ENCODE measurements at places on chromosomes 6 and 20.

DNA sequence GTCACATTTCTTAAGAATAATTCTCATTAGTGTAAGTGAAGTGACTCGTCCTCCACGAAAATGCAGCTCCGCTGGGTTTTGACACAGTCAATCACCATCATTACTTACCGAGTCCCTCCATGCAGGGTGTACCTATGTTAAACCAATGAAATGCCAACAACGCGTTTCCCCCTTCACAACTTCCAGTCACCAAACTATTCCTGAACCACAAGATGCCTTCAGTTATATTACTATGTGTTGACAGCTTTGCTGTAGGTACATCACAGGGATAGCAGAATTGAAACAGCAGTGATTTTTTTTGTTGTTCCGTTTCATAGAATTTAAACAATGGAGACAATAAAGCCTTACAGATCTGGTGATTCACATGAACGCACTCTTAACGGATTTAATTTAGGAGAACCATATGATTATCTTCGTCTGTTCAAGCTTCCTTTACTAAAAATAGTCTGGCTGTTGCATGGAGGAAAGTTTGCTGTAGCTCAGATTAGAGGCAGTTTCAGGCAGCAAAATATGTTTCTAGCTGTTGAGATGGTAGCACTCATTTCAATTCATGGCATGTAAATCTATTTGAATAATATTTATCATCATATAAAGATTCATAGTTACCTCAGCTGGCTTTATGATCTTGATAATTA lies 652.8 kb downstream of the PRKN start:
- no peak for DNase-seq

- DNase-seq: no peak
Observed at GRCh38 chr6:164690241-164690640, 619.2 kb downstream of the C6orf118 start.

DNA sequence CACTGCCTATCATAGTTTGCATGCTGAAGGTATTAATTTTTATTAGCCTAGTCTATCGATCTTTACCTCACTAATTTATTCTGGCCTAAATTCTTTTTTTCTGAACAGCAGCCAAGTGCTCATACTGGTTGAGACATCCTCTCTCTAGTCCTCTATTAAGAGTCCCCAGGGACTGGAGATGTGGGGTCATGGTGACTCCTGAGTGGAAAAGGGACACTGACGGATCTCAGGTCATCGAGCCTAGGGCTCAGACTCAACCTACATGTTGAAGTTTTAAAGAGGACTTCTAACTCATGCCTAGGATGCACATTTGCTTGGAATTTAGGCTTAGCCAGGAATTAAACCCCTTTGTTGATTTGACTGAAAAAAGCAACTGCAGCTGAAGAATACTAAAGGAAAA lies 378.1 kb downstream of the BTBD9 start:
- DNase-seq: no peak

DNA sequence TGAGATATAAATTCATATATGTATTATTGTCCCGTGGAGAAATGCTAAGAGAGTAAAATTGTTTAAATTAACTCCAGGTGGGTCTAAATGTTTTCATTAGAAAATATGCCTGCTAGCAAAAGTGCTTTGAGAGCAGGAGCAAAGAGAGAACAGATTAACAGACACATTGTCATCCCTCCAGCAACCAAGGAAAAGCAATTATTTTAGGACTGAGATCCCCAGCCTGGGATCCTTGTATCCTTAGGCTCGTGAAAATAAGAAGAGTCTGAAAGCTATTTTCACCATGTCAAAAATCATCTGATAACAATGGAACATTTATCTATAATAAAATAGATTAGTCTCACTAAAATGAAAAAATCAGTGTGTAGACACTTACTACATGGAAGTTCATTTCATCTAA lies 11.5 kb upstream of the MRS2 start:
- no peak for DNase-seq

GRCh38 chr6:99933129-99933528 lies 60.9 kb downstream of the MCHR2 start:
- no peak for DNase-seq

DNA sequence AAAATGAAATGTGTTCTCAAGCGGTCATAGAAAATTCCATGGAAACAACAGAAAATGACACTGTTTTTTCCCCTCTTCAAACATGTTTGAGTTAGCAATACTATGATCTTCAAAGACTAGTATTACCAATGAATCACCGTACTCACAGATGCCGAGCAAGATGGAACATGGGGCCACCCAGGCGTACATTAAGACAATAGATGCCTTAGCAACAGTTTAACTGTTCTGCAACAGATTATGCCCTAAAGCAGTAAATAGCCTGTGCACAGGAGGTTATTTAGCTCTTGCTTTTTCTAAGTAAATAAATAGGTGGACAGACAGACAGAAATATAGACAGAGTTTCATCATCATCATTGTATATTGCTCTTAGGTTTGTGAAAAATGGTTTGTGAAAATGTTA lies 284.0 kb upstream of the DEFB112 start:
- no peak for DNase-seq

DNA sequence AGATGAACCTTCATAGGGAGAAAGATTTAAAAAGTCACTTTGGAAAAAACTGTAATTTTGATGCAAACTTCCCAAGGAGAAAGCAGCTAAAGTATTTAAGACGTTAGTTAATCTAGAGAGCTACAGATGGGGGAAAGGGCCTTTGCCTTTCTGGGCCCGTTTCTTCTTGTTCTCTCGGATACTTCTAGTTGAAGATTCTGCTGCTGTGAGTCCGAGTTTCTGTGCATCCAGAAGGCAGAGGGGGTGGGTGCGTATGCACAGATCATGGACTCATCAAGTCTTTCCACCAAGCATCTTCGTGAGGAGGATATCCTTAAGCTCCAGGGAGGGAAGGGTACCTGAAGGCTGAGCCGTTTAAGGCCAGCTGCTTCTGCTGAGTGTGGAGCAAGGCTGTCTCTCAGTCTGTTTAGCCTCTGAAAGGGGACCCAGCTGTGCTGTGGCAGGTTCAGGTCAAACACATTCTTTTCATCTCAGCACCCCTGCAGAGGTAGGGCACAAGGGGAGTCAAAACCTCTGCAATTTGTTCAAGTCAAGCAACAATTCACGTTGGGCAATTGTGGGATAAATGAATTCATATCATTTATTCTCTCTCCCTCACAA lies 4.3 kb downstream of the LAMP5 start:
- no peak for DNase-seq

GRCh38 chr20:11067359-11067758 lies 393.6 kb upstream of the JAG1 start:
- no peak for DNase-seq

- DNase-seq: peak; percentile 94
Observed at GRCh38 chr6:11785415-11785773, 6.8 kb upstream of the ADTRP start.

DNA sequence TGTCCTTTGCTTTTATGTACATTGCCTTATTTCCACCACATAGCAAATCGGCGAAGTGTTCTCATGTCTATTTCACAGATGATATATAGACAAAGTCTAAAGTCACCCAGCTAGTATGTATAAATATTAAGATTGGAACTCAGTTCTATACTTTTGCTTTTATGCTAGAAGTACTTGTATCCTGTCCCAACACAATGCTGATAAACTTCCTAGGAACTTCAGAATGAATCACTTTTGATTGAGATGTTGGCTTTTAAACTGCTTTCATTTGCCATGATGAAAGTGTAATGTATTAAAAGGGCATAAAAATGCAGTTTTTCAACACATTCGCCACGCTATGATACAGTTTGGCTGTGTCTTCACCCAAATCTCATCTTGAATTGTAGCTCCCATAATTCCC lies 50.8 kb downstream of the GCLC start:
- no peak for DNase-seq

DNA sequence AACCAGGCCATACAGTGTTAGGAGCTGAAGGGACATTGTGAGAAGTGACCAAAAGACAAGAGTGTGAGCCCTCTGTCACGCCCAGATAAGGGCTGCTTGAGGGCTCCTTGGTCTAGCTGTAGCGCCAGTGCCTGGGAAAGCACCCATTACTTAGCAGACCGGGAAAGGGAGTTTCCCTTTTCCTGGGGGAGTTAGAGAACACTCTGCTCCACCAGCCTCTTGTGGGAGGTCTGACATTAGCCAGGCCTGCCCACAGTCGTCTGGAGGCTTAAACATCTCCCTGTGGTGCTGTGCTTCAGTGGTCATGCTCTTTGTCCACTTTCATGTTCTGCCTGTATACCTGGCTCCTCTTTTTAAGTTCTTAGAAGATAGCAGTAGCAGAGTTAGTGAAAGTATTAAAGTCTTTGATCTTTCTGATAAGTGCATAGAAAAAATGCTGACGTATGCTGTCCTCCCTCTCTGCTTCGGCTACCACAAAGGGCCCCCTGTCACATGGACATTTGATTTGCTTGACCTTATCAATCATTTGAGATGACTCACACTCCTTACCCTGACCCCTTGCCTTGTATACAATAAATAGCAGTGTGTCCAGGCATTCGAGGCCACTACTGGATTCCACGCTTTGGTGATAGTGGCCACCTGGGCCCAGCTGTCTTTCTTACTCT lies 201.5 kb upstream of the ECI2 start:
- DNase-seq: no peak

GRCh38 chr6:42359021-42359420 lies 92.7 kb downstream of the TRERF1 start:
- DNase-seq: no peak

- DNase-seq: no peak
Observed at GRCh38 chr6:110664933-110665332, 150.3 kb downstream of the CDK19 start.

GRCh38 chr20:48283470-48284110 lies 498.3 kb upstream of the SULF2 start:
- DNase-seq: no peak

DNA sequence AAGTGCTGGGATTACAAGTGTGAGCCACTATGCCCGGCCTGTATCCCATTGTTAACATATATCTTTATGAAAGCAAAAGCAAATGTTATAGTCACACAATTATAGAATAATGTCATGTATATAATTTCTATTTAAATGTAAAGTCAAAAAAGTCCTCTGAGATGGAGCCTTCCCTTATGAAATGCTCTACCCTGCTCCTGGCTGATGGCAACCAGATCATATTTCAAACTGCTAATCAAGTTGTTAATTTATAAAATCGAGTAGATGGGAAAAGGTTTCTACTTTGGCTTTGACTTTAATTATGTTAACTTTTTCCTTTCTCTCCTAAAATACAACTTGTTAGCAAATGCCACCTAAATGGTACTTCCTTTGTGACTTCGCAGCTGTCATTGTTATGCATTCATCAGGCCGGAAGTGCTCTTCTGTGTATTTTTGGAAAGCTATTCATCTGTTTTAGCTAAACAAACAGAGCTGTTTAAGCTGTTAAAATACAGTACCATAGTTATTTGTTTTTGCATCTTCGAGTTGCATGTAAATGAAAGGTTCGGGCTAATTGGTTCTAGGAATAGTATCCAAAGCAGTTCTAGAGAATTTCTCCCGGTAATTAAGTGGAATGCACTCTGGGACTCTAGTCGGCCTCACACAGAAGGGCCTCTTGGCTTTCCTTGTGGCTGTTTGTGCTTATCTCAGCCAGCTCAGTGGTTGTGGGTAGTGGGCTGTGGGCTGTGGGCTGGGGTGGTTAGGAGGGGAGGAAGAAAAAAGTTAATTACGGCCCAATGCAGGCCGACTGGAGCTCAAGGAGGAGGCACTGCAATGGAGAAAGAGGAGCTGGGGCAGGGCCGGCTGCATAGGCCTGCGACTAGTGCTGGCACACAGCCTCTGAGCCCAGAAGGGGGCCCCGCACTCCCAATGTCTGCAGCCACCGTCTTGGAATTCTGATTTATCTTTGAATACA lies 34.8 kb downstream of the SLC35D3 start:
- DNase-seq: no peak

DNA sequence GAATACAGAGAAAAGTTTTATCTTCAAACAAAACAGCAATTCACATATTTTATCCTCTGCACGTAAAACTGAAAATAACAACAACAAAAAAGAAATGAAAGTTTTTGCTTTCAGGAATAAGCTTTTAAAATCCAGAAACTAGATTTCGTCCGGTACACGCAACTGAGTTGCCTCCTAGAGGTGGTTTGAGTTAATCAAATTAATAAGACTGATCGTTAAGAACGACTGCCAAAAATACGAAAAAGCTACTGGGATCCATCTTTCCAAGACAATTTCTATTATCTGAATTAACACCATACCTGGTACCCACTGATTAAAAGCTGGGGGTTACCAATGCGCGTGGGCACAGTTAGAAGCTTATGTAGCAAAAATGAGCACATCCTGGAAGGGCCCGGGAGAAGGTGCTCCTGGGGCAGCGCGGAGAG lies 669 bp downstream of the PDCD2 start:
- no peak for DNase-seq

GRCh38 chr6:75602246-75603105 lies 796 bp downstream of the SENP6 start:
- peak; percentile 69 for DNase-seq

DNA sequence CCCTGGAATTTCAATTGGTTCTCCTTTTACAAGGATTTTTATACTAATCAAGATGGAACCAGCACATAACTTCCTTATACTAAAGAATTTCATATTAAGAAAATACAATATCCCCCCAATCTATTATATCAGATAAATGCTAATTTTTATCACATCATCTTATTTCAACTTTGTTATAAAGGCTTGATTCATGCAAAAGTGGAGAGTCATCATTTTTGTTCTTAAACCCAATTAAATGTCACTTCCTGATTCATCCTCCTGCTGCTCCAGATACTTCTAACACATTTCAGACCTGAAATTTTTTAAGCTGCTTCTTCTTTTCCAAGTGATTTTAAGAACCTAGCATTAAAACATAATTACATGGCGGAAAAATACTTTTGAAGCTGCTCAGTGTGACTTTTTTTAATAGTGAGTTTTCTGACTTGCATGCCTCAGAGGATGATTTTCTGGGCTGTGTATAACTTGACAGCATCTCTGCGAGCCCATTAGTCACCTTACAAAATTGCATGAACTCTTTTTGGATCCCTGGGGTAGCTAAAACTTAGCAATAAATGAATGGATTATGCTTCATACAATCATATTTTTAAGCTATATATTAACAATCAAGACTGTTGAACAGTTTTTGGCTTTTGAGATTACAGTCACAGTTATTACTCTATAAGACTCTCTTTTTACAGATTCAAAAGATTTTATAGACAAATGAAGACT lies 134.1 kb downstream of the ELOVL4 start:
- no peak for DNase-seq

GRCh38 chr20:54002741-54003140 lies 67.7 kb downstream of the BCAS1 start:
- no peak for DNase-seq

- no peak for DNase-seq
Observed at GRCh38 chr20:41476013-41476441, 109.4 kb upstream of the EMILIN3 start.

GRCh38 chr6:70131528-70131927 lies 171.4 kb downstream of the COL9A1 start:
- DNase-seq: no peak

- DNase-seq: no peak
Observed at GRCh38 chr6:41406728-41407489, 71.5 kb downstream of the NCR2 start.

- no peak for DNase-seq
Observed at GRCh38 chr6:85107701-85108100, 342.2 kb upstream of the NT5E start.

GRCh38 chr6:158970640-158971275 lies 29.2 kb downstream of the RSPH3 start:
- no peak for DNase-seq
